Mesothelial cell of epicardium (in vitro differentiated cells): ENCODE measurements at places on chromosomes 7 and 10.

DNA sequence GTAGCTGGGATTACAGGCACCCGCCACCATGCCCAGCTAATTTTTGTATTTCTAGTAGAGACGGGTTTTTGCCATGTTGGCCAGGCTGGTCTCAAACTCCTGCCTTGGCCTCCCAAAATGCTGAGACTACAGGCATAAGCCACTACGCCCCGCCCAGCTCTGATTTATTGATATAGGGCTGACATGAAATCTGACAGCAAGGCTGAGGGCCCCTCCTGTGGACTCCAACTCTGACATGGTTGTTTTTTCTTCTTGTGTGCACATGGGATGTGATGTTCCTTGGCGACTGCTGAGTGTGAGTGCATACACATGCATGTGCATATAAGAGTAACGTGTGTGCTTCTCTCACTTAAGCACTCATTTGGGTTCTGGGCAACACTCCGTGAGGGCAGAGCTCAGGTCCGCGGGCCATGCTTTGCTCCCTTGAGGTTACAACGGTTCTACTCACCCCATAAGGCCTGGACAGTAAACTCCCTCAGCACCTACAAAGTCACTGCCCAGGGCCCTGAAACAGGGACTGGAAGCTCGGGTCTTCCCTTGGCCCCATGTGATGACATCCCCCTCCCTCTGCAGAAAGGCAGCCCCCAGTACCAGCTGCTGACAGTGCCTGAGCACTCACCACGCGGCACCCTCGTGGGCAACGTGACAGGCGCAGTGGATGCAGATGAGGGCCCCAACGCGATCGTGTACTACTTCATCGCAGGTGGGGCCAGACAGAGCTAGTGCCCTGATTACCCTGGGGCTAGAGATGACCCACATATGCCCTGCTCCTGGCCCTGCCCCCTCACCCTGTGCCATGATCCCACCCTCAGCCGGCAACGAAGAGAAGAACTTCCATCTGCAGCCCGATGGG, 33.6 kb upstream of the VSIR start:
- DNase-seq, result no peak
- peaks cover 35% of the 10 kb centered on the region for H3K27me3 ChIP-seq
- H3K4me3 ChIP-seq, result no peak overlapping the region

GRCh38 chr10:30463944-30464451, 30.0 kb downstream of the MAP3K8 start:
- H3K36me3 ChIP-seq, result peaks cover 17% of the 10 kb centered on the region
- H3K4me1 ChIP-seq, result peaks cover 6% of the 10 kb centered on the region
- no peak overlapping the region for H3K27ac ChIP-seq
- H3K4me3 ChIP-seq, result no peak overlapping the region

DNA sequence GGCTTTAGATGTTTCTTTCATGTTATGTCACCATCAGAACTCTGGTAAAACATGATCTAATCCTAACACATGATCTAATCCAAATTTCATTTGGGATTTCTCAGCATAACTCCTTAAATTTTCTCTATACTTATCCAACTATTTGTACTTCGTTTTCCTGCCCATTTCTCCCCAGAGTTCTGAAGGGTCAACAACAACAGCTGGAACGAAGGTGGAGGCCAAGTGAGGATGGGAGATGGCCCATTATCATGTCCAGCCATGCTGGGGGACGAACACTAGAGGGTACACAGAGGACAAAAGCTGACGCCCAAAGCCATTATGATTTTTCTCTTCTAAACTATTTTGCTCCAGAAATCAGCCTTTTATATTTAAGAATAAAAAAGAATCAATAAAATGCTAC, 185.4 kb downstream of the DOCK4 start:
- peaks cover 9% of the 10 kb centered on the region for H3K4me1 ChIP-seq
- no peak for DNase-seq
- no peak overlapping the region for H3K4me3 ChIP-seq
- H3K36me3 ChIP-seq, result no peaks in the 10 kb centered on the region
- H3K27ac ChIP-seq, result no peak overlapping the region

GRCh38 chr7:13036256-13036780, 348.9 kb downstream of the ARL4A start:
- no peak overlapping the region for H3K27ac ChIP-seq
- peaks cover 23% of the 10 kb centered on the region for H3K4me1 ChIP-seq
- DNase-seq, result no peak
- H3K36me3 ChIP-seq, result peaks cover 7% of the 10 kb centered on the region
- no peaks in the 10 kb centered on the region for H3K27me3 ChIP-seq

GRCh38 chr7:22124941-22125340, 179.2 kb upstream of the CDCA7L start:
- H3K4me1 ChIP-seq, result peaks cover 12% of the 10 kb centered on the region
- H3K4me3 ChIP-seq, result no peak overlapping the region
- no peak for DNase-seq
- no peak overlapping the region for H3K27ac ChIP-seq
- H3K36me3 ChIP-seq, result no peaks in the 10 kb centered on the region

DNA sequence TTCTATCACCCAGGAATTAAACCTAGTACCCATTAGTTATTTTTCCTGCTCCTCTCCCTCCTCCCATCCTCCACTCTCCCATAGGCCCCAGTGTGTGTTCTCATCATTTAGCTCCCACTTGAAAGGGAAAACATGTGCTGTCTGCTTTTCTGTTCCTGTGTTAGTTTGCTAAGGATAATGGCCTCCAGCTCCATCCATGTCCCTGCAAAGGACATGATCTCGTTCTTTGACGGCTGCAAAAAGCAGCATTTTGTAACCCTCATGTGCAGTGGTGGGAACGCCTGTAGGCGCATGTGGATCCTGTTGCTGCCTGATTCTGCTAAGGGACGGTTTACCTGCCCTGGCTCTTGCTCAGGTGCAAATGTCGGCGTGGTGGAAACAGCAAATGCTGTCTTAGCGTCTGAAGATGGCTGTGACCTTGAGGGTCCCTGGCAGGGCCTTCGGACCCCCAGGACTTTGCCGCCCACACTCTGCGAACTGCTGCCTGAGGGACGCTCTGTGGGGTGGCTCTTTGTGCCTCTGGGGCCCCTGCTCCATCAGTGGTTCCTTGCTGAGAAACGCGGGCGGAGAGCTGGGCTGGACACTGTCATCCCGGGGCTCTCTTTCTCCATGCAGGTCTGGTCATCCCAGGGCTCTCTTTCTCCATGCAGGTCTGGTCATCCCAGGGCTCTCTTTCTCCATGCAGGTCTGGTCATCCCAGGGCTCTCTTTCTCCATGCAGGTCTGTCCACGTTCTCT, 5.6 kb upstream of the MTG1 start:
- peaks cover 15% of the 10 kb centered on the region for H3K36me3 ChIP-seq
- no peaks in the 10 kb centered on the region for H3K4me1 ChIP-seq
- H3K4me3 ChIP-seq, result no peak overlapping the region
- no peaks in the 10 kb centered on the region for H3K27me3 ChIP-seq
- DNase-seq, result peak; percentile 22
- no peak overlapping the region for H3K27ac ChIP-seq

DNA sequence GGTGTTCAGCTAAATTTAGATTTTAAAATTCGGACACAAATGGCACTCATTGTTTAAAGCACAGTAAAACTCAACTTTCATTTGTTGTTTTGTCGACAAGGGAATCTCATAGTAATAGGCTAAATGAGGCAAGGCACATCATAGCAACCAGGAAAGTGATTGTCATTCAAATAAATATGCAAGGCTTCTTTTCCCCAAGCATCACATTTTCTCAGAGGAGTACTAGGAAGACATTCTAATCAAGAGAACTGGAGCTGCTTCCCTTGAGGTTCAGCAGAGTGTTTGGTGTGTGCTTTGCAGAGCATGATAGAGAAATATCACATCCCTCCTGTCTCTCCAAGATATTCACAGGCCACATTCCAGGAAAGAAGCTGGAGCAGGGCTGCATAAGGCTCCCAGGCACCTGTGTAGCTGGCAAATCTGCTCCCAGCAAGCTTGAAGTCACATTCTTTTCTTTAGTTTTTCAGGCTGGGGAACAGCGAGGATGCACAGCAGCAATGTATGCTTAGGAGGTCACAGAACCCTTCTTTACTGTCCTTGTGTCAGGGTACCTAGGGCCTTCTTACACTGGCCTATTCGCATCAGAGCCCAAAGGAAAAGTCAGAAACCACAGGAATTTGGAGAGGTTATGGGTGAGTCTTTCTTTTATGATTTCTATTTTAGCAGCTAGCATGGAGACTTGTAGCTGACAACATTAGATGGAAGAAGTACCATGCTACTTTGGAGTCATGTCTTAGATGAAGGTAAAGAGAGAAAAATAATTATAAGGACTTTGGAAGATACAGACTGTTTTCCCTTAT, 95.9 kb upstream of the HDAC9 start:
- DNase-seq, result no peak
- no peak overlapping the region for H3K4me3 ChIP-seq
- no peaks in the 10 kb centered on the region for H3K27me3 ChIP-seq
- no peak overlapping the region for H3K27ac ChIP-seq
- no peaks in the 10 kb centered on the region for H3K36me3 ChIP-seq

- DNase-seq, result no peak
- no peak overlapping the region for H3K4me3 ChIP-seq
- peaks cover 13% of the 10 kb centered on the region for H3K4me1 ChIP-seq
- H3K27ac ChIP-seq, result peak overlapping the region; percentile 6
These were observed 186.4 kb downstream of the CACNA2D1 start for GRCh38 chr7:82257118-82257695.

- peaks cover 30% of the 10 kb centered on the region for H3K36me3 ChIP-seq
- no peaks in the 10 kb centered on the region for H3K27me3 ChIP-seq
- no peaks in the 10 kb centered on the region for H3K4me1 ChIP-seq
- DNase-seq, result no peak
- H3K27ac ChIP-seq, result no peak overlapping the region
- H3K4me3 ChIP-seq, result no peak overlapping the region
These were observed 18.0 kb upstream of the CFAP70 start for GRCh38 chr10:73376679-73377078.

GRCh38 chr10:14879124-14879927, 660 bp downstream of the SUV39H2 start:
- peak overlapping the region; percentile 94 for H3K27ac ChIP-seq
- peak overlapping the region; percentile 89 for H3K4me3 ChIP-seq
- H3K36me3 ChIP-seq, result peaks cover 4% of the 10 kb centered on the region
- H3K4me1 ChIP-seq, result peaks cover 31% of the 10 kb centered on the region

DNA sequence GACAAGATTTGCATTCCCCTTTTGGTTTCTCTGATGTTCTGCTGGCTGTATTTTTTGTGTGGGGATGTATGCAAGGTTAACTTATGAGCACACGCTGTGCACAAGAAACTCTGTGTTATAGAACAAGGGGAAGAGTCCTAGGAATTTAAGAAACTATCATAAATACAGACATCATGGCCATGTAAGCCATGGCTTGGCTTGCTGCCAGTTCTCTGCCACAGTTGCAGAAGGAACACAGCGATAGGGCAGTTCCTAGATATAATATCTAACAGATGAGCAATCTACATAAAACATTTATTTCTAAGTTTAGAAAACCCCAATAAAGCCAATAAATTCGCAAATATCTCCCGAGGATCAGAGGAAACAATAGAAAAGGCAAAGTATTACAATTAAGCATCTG, 153.3 kb downstream of the LRRTM3 start:
- peak overlapping the region; percentile 70 for H3K27ac ChIP-seq
- H3K27me3 ChIP-seq, result no peaks in the 10 kb centered on the region
- no peaks in the 10 kb centered on the region for H3K36me3 ChIP-seq
- no peak overlapping the region for H3K4me3 ChIP-seq
- H3K4me1 ChIP-seq, result peaks cover 31% of the 10 kb centered on the region

- no peaks in the 10 kb centered on the region for H3K27me3 ChIP-seq
- H3K4me3 ChIP-seq, result no peak overlapping the region
- no peak overlapping the region for H3K27ac ChIP-seq
- no peaks in the 10 kb centered on the region for H3K36me3 ChIP-seq
- H3K4me1 ChIP-seq, result no peaks in the 10 kb centered on the region
- no peak for DNase-seq
These were observed 185.4 kb downstream of the IPMK start for GRCh38 chr10:58082248-58082647.

- H3K36me3 ChIP-seq, result no peaks in the 10 kb centered on the region
- H3K27me3 ChIP-seq, result no peaks in the 10 kb centered on the region
- no peak overlapping the region for H3K4me3 ChIP-seq
- no peaks in the 10 kb centered on the region for H3K4me1 ChIP-seq
- no peak overlapping the region for H3K27ac ChIP-seq
These were observed 816.2 kb downstream of the NRG3 start for GRCh38 chr10:82691211-82691610.

DNA sequence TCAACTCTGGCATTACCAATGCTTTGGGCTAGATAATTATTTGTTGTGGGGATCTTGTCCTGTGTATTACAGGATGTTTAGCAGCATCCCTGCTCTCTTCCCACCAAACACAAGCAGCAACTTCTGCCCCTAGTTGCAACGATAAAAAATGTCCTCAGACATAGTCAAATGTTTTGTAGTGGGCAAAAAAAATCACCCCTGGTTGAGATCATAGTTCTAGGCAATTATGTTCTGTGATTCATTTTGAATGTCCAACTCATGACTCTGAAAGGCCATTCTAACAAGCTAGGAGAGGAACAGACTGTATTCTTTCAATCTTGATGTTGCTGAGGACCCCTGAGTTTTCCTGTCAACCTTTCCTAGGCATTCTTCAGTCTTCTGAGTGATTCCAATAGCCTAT, 79.5 kb downstream of the RTKN2 start:
- H3K4me1 ChIP-seq, result peaks cover 22% of the 10 kb centered on the region
- no peak overlapping the region for H3K27ac ChIP-seq
- DNase-seq, result no peak
- H3K36me3 ChIP-seq, result peaks cover 6% of the 10 kb centered on the region
- no peaks in the 10 kb centered on the region for H3K27me3 ChIP-seq
- no peak overlapping the region for H3K4me3 ChIP-seq

DNA sequence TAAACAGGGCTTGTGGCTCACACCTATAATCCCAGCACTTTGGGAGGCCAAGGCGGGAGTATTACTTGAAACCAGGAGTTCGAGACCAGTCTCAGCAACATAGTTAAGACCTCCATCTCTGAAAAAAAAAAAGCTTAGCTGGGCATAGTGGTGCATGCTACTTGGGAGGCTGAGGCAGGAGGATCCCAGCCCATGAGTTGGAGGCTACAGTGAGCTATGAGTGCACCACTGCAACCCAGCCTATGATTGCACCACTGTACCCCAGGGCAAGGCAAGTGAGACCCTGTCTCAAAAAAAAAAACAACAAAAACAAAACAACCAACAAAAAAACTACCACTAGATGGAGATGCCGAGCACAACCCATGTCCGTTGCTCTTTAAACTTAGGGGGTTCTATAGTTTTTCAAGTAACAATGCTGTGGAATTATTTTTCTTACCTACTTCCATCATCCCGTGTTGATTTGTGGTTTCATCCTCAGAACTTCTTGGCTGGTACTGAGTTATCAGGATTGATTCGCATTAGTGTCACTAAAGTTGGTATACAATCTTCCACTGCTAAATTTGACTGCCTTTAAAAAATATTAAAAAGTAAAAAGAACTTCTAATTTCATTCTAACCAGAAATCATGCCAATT, 12.2 kb upstream of the REPIN1 start:
- no peaks in the 10 kb centered on the region for H3K36me3 ChIP-seq
- DNase-seq, result no peak
- H3K4me3 ChIP-seq, result no peak overlapping the region
- peaks cover 5% of the 10 kb centered on the region for H3K4me1 ChIP-seq
